ENCODE measurements at places on chromosomes 7 and 10.

DNA sequence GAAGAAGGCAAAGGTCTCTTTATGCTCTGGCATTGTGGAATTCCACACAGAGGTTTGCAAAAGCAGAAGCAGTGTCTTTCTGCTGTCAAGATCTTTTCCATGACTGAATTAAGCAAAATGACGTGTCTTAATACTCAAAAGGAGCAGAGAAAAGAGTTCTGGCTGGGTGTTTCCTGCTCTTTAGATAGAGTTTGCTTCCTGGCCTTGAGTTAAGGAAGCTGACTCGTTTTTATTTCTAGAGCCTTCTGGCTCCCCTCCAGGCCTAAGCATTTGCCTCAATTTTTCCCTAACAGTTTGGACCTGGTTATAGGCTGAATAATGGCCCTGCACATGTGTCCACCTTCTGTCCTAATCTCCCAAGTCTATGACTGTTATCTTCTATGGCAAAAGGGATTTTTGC lies 21.6 kb downstream of the TAS2R41 start:
- DNase-seq = no peak

- DNase-seq = no peak
Observed at GRCh38 chr10:75061709-75062505, 49.5 kb upstream of the SAMD8 start.

GRCh38 chr10:108500396-108500795 lies 1335.9 kb upstream of the SORCS1 start:
- no peak for DNase-seq

GRCh38 chr7:133051066-133051465 lies 30.8 kb downstream of the CHCHD3 start:
- no peak for DNase-seq

DNA sequence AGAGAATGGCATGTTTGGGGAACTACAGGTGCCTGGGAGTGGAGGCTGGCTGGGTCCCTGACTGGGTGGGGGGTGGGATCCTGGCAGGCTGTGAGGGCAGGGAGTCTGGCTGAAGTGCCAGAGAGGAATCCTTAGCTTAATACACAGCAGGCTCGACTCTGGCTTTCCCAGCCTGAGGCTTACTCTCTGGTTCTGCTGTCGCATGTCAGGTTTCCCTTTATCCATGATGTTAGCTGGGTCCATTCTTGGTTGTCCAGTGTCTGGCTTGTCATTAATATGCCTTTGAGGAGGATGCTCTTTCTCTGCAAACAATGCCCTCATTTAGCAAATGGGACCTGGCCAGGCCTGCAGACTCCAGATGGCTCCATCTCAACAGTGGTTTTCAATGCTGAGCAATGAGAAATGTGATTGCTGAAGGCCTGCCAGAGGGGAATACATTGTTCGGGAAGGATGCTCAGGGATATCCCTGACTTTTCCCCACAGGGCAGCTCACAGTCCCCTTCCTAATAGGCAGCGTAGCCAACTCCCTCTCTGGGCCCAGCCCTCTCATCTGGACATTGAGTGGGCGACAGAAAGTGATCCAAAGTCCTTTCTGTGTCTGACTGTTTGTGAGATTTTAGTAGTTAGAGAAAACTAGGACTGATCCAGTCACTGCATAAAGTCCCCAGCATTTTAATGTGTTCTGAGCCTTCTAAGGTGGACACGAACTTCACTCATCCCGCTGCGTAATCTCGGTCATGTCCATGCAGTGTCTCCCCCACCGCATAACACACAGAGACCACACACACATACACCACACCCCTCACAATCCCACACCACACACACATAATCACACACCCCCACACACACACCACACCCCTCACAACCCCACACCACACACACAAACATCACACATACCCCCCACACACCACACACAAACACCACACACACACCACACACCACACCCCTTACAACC lies 124.9 kb downstream of the ANLN start:
- DNase-seq = no peak

DNA sequence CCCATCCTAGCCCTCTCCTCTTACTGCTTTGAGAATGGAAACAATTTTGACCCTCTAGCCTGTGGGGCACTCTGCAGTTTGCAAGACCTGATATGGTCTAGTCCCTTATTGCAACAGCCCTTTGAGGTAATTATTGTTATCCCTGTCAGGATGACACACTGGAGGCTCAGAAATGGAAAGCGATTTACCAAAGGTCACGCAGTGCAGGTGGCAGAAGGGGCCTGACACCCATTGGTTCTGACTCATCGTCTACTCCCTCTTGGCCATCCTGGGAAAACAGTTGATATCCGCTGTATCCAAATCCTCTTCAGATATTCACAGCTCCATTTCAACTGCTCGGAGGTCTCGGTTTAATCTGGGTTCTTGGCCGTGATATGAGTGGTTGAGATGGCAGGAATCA lies 44.7 kb upstream of the AQP1 start:
- no peak for DNase-seq

DNA sequence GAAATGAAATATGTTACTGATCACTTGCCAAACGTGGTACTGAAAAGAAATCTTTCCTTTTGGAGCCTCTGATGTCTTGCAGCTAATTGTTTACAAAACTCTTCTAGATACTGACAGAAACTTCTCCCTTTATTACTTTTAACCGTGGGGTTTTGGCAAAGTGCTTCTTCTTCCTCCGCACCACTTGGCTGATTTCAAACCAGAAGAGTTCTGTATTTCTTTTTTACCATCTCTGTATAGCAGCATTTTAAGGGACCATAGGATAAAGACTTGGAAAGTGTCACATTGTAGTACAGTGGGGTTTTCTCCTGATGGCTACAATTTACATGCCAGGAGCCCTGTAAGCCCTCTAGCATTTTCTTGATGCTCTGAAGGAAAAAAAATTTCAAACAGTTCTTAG lies 21.9 kb upstream of the CREB5 start:
- no peak for DNase-seq

DNA sequence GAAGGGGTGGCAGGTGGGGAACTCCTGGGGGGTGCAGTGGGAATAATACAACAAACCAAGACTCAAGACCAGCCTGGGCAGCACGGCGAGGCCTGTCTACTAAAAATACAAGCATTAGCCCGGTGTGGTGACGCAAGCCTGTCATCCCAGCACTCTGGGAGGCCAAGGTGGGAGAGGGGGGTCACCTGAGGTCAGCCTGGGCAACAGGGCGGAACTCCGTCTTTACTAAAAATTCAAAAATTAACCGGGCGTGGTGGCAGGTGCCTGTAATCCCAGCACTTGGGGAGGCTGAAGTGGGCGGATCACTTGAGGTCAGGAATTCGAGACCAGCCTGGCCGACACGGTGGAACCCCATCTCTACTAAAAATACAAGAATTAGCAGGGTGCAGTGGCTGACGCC lies 48.4 kb upstream of the ELFN1 start:
- no peak for DNase-seq

- DNase-seq = no peak
Observed at GRCh38 chr7:94832051-94832450, 75.3 kb upstream of the PPP1R9A start.

DNA sequence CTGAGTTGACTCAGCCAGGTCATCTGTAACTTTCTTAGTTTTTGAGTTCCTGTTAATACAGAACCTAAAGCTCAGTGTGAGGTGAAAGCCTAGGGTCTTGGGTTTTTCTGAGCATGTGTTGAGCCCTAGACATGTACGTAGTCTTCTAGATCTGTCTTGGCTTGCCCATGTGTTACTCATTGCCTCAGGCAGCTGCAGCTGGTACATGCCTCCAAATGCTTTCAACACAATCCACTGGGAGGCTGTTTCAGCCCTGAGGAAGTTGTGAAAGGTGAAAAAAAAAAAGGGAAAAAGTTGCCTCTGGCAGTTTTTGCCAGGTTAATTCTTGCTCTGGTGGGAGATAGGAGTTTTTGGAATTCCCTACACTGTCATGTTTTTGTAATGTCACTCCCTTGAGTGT lies 134.6 kb downstream of the RNF216 start:
- no peak for DNase-seq

DNA sequence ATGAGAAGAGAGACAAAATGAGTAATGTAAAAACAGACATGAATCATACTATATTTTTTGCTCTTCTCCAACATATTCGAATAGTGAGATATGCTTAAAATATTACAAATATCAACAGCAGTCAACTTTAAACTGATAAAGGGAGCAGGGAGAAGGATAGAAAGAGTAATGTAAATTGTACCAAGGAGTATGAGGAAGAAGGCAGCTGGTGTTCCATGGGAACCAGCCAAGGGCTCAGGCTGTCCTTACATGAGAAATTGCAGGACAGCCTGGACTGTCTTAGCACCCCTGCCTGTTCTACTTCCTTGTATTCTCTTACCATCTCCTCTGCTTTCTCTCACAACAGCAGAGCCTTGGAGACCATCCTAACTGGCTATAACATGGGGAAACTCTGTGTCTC lies 128.7 kb downstream of the TSPAN12 start:
- DNase-seq = no peak

DNA sequence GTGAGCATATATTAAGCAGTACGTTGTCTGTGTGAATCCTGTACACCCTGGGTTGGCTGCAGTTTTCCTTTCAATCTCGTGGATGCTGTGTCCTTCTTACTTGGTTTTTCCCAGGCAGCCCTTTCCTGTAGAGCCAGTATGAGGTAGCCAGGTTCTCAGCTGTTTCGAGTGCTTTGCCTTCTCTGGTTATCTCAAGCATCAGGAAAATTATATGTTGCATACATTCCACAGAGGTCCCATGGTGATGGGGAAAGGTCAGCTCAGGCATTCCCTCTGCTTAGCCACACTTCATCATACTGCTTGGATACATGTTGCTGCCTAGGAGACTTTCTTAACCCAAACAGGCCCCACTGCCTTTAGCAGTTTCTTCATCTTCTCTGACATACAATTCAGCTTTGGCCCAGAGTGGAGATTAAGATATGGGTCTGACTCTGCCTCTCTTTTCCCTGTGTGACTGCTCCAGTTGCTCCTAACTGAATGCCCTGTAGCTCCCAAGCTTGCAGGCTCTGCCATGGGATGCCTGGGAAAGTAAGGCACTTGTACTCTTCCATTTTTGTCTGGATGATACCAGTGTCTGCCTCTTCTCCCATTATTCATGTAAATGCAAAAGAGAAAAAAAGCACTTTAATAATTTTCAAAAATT lies 11.3 kb downstream of the GNAI1 start:
- no peak for DNase-seq

- no peak for DNase-seq
Observed at GRCh38 chr7:133911724-133912123, 215.4 kb upstream of the LRGUK start.

DNA sequence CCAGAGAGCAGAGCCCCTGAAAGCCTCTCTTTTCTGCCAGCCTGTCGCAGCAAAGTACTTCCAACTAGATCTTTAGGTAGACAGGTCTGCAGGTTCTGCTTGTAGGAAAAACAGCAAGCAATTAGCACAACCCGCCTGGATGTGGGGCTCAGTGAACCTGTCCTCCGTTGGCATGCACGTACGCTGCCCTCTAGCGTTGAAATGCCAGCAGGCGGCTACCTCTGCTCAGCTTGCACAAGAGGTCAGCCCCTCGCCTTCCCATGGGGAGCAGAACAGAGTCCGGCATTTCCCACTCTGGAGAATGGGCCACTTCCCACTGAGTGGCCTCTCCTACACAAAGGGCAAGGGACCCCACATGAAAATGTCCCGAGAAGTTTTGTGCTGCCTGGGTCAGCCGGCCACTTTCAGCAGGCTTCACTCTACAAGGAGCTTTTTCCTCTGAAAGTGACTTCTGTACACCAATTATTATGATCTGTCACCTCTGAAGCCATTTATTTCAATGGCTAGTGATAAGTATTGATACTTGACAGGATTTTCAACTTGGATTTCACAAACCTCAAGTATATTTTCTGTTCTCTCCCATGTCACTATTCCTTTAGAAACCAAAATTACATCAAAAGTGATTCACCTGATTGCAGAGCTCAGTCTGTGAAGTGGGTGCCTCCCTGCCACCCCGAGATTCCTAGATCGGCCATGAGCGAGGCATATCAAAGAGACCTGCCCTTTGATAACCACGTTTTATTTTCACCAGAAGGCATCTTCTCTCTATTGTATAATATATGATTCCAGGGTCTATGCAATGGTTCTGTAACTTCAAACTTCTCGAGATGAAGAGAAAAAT lies 56.7 kb downstream of the JCAD start:
- peak; percentile 58 for DNase-seq

DNA sequence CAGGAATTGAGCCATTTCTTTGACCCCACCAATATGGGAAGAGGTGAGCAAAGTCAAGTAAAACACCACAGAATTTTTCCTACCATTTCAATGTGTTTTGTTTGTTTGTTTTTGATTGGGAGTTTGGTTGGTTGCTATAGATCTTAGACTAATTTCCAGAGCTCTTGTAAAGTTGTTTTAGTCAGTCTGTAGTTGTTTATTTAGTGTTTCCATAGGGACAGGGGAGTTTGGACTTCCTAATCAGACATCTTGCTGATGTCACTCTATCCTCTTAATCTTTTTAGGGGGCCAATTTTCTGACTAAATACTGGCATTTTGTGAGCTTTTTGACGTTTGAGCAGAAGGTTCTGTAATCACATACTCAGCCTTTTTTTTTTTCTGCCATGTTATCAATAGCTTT lies 266.9 kb downstream of the ABCA13 start:
- DNase-seq = no peak

DNA sequence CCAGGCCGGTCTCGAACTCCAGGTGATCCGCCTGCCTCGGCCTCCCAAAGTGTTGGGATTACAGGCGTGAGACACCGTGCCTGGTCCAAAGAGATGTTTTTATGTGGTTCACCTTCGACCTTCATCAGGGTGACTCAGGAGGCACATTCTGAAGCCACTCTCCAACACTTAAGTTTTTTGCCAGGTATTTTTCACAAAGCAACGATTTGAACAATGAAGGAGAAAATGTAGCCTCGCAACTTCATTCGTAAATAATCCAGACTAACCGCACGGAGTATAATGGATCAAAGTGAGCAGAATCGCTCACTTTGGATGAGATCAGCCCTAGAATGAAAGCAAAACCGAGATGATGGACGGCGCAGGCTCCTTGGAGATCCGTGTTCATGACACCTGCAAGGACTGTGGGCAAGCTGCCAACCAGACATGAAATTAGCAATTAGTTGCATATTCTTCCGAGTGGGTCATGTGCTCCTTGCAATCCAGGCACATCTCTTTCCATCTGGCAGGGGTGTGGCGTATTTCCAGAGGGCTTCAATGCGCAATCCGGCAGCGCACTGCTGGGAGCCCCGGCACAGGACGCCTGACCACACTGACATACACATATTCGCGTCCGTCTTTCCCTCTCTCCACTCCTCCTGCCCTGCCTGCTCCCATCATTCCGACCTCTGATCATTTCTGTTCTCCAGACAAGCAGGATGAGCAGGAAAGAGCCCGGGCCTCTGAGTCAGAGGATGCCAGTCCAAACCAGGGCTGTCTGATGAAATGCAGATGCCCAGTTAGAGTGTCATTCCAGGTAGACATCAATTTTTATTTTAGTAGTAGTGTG lies 148.4 kb downstream of the KLF6 start:
- no peak for DNase-seq

DNA sequence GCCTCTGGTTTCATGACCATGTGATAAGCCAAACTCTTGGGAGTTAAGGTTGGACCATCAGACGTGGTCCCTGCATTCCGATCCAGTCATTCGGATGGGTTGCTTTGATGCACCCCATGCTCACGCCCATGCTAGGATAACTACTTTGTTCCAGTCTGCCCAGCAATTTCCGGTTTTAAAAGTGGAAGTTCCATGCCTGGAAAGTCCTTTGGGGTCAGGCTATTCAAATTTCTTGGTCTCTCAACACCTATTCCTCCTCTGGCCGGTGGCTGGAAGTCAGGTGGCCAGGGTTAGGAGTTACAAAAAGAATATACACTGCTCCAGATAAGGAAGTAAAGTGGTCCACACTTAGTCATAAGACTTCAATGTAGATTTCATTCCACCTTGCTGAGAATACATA lies 37.7 kb upstream of the HABP2 start:
- no peak for DNase-seq

GRCh38 chr7:151626422-151627115 lies 106.9 kb upstream of the RHEB start:
- DNase-seq = peak; percentile 49
